ENCODE measurements at places on chromosomes 5 and 9. TPM values are rescaled to one million over a fixed set of nuclear protein-coding genes. Genes with fewer than 3 reads are reported as not detected.

Gene NUTM2G
- total RNA-seq = not detected

Gene FRMD3
- 0.32 TPM for total RNA-seq

Gene DIRAS2
- 0.78 TPM for total RNA-seq

Gene GFI1B
- not detected for total RNA-seq

Gene TDRD7
- 9.2 TPM for total RNA-seq

All from smooth muscle cell of the umbilical artery (primary cell).